Astrocyte (in vitro differentiated cells and primary cell): ENCODE measurements at places on chromosomes 4 and X.

DNA sequence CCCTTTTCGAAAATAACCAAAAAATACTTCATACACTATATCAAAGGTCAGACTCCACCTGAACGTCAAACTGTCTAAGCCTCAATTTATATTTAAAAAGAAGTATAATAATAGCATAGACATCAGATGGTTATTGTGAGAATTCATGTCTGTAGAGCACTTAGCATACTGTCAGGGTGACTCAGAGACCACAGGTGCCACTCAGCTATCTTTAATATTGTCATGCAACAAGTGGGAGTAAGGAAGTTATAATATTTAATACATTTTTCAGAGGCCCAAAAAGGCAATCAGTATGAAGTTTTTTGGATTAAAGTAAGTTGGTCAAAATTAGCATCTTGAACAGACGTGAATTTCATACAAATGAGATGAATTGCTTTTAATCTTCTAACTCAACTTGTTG lies 93.3 kb downstream of the PHOX2B start:
- DNase-seq: peak; percentile 64

- DNase-seq: peak; percentile 35
Measured at GRCh38 chrX:134821370-134821769, 163.1 kb upstream of the PLAC1 start.

DNA sequence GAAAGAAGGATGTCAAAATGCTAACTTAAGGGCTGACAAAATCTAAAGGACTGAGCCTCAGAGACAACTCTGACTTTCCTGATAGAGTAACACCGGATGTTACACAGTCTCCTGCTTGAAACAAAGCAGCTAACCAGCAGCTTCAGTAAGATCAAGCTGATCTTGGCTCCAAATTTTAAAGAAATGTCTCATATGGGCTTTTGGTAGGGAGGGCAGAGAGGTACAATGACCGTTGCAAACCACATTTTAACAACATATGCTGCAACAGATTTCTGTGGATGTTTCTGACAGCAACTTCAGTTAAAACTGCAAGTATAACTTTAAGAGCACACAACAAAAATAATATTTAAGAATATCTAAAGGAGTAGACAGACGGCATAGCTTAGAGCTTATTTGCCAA lies 9.1 kb downstream of the RPGR start:
- no peak for DNase-seq

- no peak for DNase-seq
Measured at GRCh38 chr4:36385951-36386571, 104.6 kb downstream of the DTHD1 start.

DNA sequence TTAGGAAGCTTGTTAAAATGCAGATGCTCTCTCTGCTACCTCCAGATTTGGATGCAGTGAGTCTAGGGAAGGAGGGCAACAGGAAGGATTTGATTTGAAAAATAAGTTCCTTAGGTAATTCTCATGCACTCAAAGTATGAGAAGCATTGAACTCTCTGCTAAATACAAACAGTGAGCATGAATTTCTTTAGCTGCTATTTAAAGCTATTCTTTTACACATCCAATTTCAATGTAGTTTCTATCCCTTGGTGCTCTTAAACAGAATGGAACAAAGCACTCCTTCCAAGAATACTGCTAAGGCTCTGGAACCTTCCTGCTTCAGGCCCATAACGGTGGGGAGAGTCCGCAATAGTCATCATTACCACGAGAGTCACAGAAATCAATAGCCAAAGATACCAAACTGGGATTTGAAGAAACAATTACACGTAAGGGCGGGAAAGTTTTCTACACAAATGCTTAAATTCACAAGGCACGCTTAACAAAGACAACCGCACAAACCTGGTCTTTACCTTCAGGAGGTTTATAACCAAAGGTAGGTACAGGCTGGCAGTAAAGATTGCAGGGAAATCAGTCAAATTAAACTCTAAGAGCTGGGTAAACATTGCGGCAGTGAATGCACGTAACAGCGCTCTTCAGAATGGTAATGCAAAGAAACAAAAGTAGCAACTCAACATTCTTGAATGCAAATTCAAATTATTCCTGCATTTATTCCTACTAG lies 123.2 kb upstream of the NAP1L5 start:
- no peak for DNase-seq

GRCh38 chrX:95505721-95506120 lies 1178.9 kb upstream of the DIAPH2 start:
- no peak for DNase-seq

- DNase-seq: no peak
Measured at GRCh38 chr4:52728691-52729240, 22.5 kb downstream of the ERVMER34-1 start.

- peak; percentile 44 for DNase-seq
Measured at GRCh38 chr4:149933883-149934282, 118.2 kb upstream of the IQCM start.

- DNase-seq: no peak
Measured at GRCh38 chr4:57854748-57855147, 744.6 kb upstream of the IGFBP7 start.

- DNase-seq: no peak
Measured at GRCh38 chr4:176784816-176785215, 7.9 kb downstream of the VEGFC start.

GRCh38 chr4:60944060-60944459 lies 256.1 kb upstream of the ADGRL3 start:
- DNase-seq: no peak

GRCh38 chrX:22134681-22135080 lies 102.6 kb downstream of the PHEX start:
- peak; percentile 72 for DNase-seq

- peak; percentile 11 for DNase-seq
Measured at GRCh38 chr4:96260064-96260682, 420.3 kb downstream of the PDHA2 start.

GRCh38 chrX:39855748-39856129 lies 242.0 kb downstream of the BCOR start:
- DNase-seq: peak; percentile 19

DNA sequence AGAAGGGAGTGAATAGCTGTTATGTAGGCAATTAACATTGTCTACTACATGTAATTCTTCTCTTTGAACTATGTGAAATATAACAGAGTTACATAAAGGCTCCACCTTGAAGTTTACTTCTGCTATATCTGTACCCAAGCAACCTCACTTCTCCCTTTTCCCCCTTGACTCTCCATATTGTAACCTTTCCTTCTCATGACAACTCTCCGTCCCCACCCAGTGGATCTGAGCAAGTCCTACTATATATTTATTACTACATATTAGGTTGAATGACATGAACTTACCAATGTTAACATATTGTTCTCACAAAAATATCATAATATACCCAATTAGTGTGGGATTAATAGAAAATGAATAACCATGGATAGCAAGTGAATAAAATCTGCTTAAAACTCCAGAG lies 93.2 kb upstream of the ATP8A1 start:
- DNase-seq: no peak

GRCh38 chr4:141797966-141798365 lies 161.6 kb downstream of the IL15 start:
- DNase-seq: no peak
